ENCODE measurements at places on chromosomes 4 and X.

DNA sequence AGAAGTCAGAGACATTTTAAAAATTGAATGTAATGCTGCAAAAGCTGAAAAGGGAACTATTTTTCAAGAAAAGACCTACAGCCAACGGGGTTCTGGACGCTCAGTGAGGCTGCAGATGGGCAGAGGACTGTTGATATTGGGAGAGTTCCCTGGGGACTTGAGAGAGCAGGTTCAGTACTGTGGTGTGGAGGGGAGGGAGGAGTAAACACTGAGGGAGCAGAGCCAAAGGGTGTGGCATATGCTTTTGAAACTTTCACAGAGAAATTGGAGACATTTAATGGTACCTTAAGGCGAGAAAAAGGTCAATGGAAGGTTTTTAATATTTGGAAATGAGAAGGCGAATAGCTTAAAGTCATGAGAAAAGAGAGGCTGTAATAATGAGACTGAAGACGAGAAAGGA lies 62.2 kb upstream of the GPM6A start:
- no peak for DNase-seq

DNA sequence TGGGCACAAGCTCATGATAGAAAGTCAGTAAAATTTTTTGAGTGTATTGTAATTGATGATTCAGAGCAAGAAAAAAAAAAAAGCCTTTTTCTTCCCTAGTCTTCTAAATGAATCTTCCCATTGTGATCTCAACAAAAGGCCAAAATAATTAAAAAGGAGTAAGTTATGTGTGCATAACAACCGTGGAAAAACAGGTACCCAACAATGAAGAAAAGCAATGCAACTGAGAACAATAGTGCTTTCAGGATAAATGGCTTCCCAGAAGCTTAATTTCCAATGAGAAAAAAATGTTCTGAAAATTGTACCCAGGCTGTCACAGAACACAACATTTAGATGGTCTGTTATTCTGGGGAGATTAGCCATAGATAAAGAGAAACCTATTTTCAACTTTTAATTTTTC lies 399.0 kb upstream of the AGA start:
- DNase-seq, result no peak

GRCh38 chr4:24683116-24683515 lies 98.8 kb upstream of the DHX15 start:
- no peak for DNase-seq

GRCh38 chrX:6371353-6371752 lies 142.7 kb upstream of the NLGN4X start:
- no peak for DNase-seq

DNA sequence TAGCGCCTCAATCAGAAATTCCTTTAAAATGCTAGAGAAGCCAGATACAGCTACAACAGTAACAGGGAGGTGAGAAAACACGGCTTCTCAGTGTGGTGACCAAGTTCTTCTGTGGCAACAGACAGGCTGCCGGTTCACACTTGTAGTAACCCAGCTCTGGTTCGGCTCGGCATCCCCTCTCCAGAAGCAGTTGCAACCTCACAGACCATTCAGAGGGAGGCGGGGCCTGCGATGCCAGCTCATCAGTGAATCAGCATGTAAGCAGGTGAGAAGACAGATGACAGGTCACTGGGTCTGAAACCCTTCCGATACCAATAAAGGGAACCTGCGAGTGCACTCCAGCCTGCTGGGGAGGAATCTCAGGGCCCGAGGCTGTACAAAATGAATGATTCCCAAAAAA lies 251.0 kb downstream of the KCNIP4 start:
- DNase-seq, result no peak

- DNase-seq, result peak; percentile 11
These were observed 65.3 kb downstream of the PDLIM5 start for GRCh38 chr4:94516999-94517398.

GRCh38 chr4:90586799-90587198 lies 459.6 kb downstream of the CCSER1 start:
- DNase-seq, result no peak

- DNase-seq, result peak; percentile 91
These were observed 28.2 kb downstream of the NSD2 start for GRCh38 chr4:1899149-1900086.

DNA sequence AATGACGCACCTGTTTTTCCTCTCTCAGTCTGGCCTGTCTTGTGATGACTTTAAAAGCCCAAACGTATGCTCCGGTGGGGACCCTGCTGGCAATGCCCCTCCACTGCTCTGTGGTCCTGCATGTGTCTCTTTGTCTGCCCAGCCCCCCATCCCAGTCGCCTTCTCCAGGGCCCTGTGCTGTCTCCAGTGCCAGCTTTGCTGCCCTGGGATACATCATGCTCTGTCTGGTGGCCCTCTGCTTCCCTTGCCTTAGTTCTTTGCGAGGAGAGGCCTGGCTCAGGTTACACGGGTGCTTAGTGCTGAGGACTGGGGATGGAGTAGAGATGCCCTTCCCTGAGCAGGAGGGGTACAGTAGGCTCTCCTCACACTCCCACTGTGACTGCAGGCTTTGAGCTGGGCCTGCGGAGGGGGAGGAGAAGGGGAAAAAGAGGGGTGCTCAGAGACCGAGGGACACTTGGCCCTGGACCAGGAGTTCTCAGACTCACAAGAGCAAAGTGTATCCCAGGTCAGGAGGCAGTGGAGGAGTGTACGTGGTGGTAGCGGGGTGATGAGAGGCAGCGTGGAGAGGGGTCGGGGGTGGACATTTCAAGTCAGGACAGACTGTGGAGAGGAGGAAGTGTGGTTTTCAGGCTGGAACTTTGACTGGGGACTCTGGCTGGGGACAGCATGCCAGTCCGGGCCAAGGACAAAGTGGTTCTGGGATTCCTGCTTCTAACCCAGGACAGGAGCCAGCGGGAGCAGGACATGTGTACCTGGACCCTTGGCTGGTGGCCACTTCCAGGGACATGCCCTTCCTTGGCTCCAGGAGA lies 2.8 kb downstream of the APLN start:
- no peak for DNase-seq

- DNase-seq, result no peak
These were observed 157.4 kb downstream of the FAM47A start for GRCh38 chrX:33974676-33975075.

- no peak for DNase-seq
These were observed 353.2 kb upstream of the MAGEB2 start for GRCh38 chrX:29862126-29862677.

DNA sequence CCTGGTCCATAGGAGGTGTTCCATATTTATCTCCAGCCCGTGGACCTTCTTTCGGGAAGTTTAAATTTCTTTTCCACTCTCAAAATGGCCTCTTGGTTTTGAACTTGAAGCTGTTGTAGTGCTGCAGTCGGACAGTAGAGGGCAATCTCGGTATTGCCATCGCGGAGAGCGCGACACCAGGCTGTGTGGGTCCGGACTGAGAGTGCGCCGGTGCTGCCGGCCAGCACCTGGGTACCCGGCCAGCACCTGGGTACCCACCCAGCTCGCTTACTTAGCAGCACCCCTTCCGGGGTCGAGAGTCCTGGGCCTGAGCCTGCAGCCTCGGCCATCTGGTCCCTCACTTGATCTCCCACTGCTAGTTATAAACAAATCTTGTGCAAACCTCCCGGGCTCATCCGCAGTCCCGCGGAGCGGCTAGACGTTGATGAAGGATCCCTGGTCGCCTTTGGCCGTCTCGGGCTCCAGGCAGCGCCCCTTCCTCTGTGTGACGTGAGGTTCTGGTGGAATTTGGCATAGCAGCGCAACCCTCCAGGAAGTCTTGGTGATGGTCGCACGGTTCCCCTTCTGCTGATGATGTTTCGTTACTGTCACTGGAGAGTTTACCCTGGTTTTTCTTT lies 18.0 kb downstream of the FAM9A start:
- peak; percentile 34 for DNase-seq

GRCh38 chr4:100900134-100900533 lies 382.3 kb upstream of the EMCN start:
- DNase-seq, result no peak

GRCh38 chr4:114752391-114753165 lies 154.0 kb downstream of the UGT8 start:
- no peak for DNase-seq

GRCh38 chrX:115029869-115030570 lies 12.6 kb upstream of the IL13RA2 start:
- no peak for DNase-seq

GRCh38 chrX:150217609-150218008 lies 145.5 kb upstream of the MAMLD1 start:
- no peak for DNase-seq

GRCh38 chrX:29107231-29107630 lies 520.0 kb downstream of the IL1RAPL1 start:
- no peak for DNase-seq

DNA sequence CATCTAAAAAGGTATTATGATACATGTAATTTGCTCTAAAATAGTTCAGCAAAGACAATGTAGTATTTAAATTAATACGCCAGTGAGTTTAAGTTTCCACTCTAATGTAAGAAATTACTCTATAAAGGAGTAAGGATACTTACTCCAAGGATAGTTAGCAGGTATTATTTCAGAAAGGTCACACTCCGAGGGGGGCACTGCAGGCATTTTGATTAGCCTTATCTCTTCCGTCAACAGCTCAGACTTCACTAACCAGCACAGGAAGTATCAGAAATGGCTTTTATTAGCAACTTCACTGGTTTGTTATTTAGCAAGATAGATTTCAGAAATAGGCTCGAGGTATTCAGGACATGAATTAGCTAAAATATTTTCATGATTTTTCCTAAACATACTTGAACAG lies 127.0 kb downstream of the COX18 start:
- DNase-seq, result no peak

GRCh38 chr4:182233310-182234090 lies 9.7 kb upstream of the TENM3 start:
- no peak for DNase-seq

Data from HEK293T (cell line).